ENCODE measurements at places on chromosomes 6 and 20.

GRCh38 chr6:3320238-3320811 lies 61.6 kb downstream of the PSMG4 start:
- no peak for DNase-seq

DNA sequence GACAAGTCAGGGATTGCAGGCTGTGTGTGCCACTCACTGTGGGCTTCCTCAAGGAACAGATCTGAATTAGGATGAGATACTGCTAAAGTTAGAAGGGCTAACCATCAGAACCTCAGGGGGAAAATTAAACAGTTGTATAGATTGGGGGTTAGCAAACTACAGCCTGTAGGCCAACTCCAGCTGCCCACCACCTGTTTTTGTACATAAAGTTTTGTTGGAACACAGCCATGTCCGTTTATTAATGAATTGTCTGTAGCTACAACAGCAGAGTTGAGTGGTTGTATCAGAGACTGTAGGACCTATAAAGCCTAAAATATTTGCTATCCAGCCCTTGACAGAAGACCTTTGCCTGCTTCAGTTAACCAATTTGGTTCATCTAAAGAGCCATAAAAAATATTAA lies 127.2 kb upstream of the ECI2 start:
- DNase-seq = no peak

- DNase-seq = no peak
These were observed 2.9 kb downstream of the STAU1 start for GRCh38 chr20:49185071-49185761.

GRCh38 chr6:105485456-105485855 lies 82.6 kb upstream of the PREP start:
- DNase-seq = no peak

- DNase-seq = no peak
These were observed 19.6 kb upstream of the BMP6 start for GRCh38 chr6:7706269-7706668.

GRCh38 chr6:7532232-7532631 lies 9.2 kb upstream of the DSP start:
- DNase-seq = no peak

DNA sequence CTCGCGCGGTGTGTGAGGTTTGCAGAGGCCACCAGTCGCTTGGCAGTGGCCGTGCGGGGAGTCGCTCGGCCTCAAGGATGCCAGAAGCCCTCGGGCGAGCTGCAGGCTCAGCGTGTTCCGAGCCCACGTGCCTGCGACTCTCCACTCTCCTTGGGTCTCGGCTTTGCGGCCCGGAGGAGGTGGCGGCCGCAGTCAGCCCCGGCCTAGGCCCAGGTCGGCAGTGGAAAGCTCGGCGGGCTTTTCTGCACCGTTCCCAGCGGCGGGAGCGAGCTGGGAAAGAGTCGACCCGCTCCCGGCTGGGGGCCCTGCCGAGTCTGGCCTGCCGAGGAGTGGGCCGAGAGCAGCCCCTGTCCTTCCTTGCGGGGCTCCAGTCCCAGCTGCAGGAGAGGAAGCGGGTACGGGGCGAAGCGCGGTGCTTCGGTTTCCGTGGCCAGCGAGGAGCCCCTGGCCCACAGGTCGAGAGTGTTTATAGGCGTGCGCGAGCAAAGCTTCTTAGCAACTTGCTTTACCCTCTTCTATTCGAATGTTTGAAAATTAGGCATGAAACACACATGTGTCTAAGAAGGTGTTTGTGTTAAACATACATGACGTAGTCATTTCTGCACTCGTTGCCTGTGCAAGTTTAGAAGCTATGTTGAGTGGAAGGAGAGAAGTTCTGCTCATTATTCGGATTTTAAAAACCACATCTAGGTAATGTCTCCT lies 5.6 kb downstream of the FOXC1 start:
- DNase-seq = no peak

- no peak for DNase-seq
These were observed 67.7 kb upstream of the IRAK1BP1 start for GRCh38 chr6:78799682-78800081.

DNA sequence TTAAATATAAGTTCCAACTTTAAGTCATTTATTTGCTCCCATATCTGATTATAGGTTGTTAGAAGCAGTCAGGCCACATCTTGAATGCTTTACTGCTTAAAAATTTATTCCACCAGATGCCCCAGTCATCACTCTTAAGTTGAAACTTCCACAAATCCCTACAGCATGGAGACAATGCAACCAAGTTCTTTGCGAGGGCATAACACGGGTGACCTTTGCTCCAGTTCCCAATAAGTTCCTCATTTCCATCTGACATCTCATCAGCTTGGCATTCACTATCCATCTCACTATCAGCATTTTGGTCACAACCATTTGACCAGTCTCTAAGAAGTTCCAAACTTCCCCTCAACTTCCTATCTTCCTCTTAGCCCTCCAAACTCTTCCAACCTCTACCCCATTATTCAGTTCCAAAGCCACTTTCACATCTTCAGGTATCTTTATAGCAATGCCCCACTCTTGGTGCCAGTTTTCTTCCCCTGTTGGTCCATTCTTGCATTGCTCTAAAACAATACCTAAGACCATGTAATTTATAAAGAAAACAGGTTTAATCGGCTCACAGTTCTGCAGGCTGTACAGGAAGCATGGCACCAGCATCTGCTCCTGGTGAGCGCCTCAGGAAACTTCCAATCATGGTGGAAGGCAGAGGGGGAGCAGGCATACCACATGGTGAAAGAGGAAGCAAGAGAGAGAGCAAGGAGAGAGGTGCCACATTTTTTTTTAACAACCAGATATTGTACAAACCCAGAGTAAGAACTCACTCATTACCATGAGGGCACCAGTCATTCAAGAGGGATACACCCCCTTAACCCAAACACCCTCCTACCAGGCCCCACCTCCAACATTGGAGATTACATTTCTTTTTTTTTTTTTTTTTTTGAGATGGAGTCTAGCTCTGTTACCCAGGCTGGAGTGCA lies 15.9 kb upstream of the ITPR3 start:
- no peak for DNase-seq

GRCh38 chr6:51350308-51350904 lies 531.7 kb downstream of the TFAP2B start:
- DNase-seq = peak; percentile 27

- no peak for DNase-seq
These were observed 75.2 kb downstream of the PRL start for GRCh38 chr6:22221630-22222029.

DNA sequence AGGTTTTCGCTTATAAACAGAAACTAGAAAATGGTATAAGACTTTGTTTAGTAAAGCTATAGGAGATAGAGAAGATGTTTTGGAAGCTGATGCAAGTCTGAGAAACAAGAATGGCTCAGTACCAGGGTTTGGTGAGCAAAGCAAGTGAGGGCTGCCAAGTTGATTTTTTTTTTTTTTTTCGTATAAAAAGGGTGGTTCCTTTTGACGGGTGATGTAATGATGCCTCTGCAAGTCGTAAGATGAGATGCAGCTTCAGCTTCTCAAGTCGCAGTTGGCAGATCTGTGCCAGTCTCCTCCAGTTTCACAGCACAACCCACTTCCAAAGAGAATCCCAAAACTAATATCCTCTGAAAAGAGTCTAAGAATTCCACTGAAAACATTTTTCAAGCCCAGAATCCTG lies 252.8 kb upstream of the CDH4 start:
- no peak for DNase-seq

DNA sequence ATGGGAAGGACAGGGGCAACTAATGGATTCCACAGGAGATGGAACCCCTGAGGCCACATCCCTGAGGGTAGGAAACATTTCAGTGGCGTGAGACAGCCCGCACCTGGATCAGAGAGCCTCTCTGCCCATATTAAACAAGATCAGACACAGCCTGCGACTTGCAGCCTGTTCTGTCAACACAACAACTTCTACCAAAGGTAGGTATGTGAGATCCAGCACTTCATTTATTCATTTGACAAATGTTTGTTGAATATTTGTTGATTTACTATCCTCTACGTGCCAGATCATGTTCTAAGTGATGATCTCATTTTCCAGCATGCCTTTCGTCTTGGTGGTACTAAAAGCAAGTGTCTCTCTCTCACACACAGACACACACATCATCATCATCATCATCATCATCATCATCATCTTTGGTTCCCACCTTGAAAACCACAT lies 43.2 kb upstream of the NT5E start:
- DNase-seq = no peak

GRCh38 chr6:21840428-21840827 lies 246.9 kb downstream of the SOX4 start:
- peak; percentile 90 for DNase-seq

GRCh38 chr6:23175391-23175790 lies 606.0 kb downstream of the HDGFL1 start:
- no peak for DNase-seq

- no peak for DNase-seq
These were observed 252.8 kb downstream of the TMEM242 start for GRCh38 chr6:157070403-157071107.

DNA sequence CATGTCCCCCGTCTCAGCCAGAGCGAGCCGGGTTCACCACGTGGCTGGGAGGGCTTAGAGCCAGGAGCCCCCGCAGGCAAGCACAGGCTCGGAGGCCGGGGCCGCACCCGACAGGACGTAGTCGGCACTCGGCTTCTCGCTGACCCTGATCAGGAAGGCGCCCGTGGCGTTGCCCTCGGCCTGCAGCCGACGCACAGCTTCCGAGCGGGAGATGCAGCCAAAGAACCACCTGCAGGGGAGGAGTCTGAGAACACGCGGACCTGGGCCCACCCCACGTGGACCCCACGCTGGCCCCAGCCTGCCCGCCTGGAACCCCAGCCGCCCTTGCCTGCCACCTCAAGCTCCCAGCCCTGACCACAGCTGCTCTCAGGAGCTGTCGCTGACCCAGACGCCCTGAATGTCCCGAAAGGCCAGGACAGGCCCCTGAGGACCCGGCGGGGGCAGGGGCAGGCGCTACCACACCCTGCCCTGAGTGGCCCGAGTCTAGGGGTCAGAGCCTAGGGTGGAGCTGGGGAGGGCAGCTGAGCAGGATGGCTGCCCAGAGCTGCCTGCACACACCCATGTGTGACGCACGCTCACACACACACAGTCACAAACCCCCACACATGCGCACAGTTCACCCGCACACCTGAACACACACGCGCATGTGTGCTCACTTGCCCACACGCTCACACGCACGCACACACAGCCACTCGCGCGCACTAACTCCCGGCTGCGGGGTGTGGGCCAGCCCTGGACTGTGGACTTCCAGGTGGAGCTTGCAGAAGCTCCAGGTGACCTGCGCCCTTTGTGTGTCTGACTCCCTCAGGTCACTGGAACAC lies 2.1 kb downstream of the PTK6 start:
- DNase-seq = no peak

GRCh38 chr20:41510847-41511450 lies 107.2 kb downstream of the CHD6 start:
- no peak for DNase-seq

GRCh38 chr6:4280031-4280430 lies 144.7 kb upstream of the ECI2 start:
- no peak for DNase-seq

DNA sequence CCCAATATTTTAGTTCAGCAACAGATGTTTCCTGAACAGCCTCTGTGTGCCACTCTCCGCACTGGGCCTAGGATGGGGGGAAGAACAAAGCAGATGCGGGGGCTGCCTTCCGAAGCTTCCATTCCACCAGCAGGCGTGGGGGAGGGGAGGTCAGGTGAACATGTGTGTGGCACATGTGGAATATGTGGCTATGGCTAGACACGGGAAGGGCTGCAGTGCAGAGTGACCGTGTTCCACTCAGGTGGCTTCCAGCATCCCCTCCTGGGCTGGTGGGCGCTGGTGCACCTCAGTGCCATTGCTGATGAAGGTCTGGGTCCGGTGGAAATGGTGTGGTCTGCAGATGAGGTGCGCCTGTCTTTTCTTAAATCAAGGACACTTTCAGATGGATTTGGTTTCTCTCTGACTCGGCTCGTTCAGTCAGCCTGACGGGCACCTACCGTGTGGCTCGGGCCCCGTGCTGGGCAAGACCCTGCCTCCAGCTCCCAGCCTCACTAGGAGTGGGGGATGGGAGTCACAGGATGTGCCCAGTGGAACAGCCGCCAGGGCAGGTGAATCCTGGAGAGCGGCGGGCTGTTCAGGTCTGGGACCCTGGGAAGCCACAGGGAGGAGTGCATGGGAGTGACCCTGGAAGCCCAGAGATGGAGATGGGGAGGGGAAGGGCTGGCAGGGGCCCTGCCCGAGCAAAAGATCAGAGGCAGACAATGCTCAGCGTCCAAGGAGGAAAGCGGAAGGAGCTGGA lies 111.0 kb downstream of the SYCP2 start:
- DNase-seq = no peak

- no peak for DNase-seq
These were observed 56.2 kb upstream of the BMP6 start for GRCh38 chr6:7669742-7670141.

DNA sequence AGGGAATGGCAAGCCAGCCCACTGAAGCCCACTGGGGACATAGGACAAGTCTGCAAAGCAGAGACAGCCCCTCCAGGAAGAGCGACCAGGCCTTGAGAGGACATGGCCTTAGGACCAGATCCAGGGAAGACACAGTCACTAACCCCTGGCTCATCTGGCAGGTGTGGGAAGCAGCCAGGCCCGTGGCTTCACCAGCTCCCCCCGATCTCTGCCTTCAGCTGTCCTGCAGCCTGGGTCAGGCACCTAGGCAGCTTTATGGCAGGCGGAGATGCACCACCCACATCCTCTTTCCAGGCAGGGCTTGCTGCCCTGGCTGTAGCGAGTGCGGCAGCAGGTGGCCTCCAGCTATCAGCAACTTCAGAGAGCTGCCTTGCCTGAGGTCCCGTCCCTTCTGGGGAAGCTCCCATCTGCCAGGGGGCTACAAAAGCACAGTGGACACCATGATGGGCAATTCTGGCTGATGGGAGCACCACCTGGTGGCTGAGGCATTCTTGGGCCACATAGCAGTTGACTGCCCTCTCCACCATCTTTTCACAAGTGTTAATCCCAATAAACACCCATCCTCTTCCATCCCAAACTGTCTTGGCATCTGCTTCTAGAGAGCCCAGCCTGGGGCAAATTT lies 85.8 kb downstream of the DZANK1 start:
- DNase-seq = no peak

- no peak for DNase-seq
These were observed 19.2 kb downstream of the DCBLD1 start for GRCh38 chr6:117501722-117502121.

- DNase-seq = no peak
These were observed 2.9 kb upstream of the RAB22A start for GRCh38 chr20:58306421-58307261.

DNA sequence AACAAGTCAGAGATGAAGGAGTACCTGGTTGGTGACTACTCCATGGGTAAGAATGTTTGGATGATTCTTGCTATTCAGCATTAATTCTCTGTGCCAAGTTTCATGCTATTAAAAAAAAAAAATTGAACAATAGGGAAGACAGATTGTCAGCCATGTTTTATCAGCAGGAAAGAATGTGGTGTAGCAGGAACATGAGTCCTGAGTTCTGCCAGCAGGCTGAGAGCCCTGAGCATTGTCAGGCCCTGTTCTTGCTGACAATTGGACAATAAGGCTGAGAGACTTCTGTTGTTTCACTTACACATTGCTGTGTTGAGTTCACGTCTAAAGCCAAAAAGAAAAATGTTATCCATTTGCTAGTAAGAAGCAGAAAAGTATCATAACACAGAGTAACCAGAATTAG lies 70.4 kb upstream of the SMIM28 start:
- DNase-seq = no peak

- DNase-seq = no peak
These were observed 98.9 kb downstream of the PDSS2 start for GRCh38 chr6:107360476-107360875.

- no peak for DNase-seq
These were observed 44.7 kb upstream of the MLN start for GRCh38 chr6:33848484-33848883.
